ENCODE measurements at places on chromosomes 16 and 17. TPM values are rescaled to one million over a fixed set of nuclear protein-coding genes. Genes with fewer than 3 reads are reported as not detected.
A peak's percentile ranks its signal among the peaks of the same experiment; 100 is the strongest.

- DNase-seq, result no peak
Observed at GRCh38 chr17:77924757-77925336, 33.7 kb upstream of the TNRC6C start.

DNA sequence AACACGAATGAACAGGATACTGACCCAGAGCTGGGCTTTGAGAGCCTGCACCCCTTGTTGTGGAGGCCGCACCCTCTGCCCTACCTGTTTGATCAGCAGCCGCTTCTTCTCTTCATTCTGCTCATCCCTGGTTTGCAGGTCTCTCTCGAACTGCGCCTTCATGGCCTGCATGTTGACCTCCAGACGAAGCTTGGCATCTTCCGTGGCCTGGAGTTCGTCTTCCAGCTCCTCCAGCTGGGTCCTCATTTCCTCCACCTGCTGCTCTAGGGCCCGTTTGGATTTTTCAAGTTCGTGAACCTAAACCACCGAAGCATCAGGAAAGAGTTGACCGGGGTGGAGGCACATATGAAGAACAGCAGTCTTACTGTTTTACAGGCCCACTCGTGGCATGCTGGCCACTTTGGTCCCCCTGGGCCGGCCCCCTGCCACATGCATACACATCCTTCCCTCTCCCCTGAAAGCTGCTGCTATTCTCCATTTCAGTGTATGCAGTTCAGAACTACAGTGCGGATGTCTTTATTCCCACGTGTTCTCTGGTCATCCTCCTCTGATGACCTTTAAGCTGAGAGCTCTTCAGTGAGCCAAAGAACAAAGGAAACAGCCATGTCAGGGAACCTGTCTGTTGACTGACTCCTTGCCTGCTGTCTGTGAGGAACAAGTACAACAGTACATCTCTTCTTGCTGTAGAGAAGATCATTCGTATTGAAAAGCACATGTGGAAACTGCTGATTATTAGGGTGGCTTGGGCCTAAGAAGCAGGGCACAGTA is 54.8 kb downstream of the NDEL1 start:
- no peak for DNase-seq

- DNase-seq, result no peak
Observed at GRCh38 chr17:65896889-65897288, 295.0 kb downstream of the CEP112 start.

DNA sequence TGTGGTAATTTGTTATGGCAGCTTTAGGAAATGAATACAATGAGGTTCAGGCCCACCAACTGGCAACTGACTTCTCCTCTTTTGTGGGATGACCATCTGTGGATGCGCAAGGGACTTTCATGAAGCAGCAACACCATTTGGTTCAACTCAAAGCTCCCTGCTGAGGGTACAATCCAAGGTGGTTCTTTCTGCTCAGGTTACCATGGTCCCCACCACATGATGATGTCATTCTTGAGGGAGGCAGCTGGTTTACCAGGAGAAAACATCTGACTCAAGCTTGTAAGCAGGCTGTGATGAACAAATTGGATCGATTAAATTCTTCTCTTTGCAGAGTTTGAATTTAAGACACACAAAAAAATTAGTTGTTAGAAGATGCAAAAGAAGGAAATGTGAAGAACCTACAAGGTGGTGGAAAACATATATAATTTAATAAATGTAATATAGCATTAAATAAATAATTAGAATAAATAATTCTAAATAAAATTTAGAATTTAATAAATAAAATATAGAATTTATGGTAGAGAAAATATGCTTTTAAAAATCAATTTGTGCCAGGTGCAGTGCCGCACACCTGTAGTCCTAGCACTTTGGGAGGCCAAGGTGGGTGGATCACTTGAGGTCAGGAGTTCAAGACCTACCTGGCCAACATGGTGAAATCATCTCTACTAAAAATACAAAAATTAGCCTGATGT is 67.6 kb upstream of the ANKFN1 start:
- DNase-seq, result no peak

- no peak for DNase-seq
Observed at GRCh38 chr17:41026715-41027471, at the start of gene KRTAP1-5. TSS of gene KRTAP1-5 (minus strand) at chr17:41027208. CDS start at chr17:41027155, 53 bp downstream.

GRCh38 chr17:44602390-44602789 is 45.1 kb downstream of the FZD2 start:
- DNase-seq, result no peak

DNA sequence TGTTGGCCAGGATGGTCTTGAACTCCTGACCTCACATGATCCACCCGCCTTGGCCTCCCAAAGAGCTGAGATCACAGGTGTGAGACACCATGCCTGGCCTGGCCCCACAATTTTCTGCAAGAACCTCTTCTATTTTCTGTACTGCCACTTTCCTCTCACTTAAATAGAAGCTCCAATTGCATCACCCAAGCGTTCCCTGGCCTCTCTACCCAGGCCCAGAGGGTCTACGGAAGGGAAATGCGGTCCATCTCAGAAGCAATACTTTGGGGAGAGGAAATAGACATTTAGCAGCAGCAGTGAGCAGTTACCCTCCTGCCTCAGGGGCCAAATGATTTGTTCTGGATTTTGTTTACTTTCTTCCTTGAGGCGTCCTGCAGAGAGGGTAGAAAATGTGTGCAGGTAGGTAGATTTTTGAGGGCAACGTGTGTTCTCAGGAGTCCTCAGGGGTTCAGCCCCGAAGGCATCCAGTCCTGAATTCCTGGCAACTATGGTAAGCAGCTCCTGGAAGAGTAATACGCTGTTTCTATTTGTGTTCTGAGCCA is 11.0 kb downstream of the SLC6A4 start:
- no peak for DNase-seq

Gene AANAT
- total RNA-seq, result not detected

GRCh38 chr17:82212331-82213250 is at the start of gene CCDC57:
TSS of gene CCDC57 (minus strand) at chr17:82212842. CDS start at chr17:82201944, 10,898 bp downstream.
- peak; percentile 80 for DNase-seq

Gene TP53TG3B
- not detected for total RNA-seq

Gene KIF2B
- not detected for total RNA-seq

DNA sequence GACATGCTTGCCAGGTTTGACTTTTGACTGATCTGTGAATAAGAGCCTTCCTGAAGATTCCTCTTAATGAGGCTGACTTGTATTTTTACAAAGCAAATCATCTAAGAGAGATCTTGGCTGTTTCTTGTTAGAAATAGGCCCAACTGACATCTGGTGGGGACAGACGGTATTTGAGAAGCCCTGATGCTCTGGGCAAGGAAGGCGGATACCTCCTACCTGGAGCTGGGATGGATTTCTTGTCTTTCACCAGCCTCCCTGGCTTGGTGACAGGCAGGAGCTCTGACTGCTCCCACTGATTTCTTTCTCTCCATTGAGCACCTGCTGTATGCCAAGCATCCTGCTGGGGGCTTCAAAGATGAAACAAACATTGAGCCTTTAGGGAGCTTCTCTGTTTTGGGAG is 40.4 kb downstream of the AKAP1 start:
- DNase-seq, result no peak

Gene ACE
- 2.5 TPM for total RNA-seq

DNA sequence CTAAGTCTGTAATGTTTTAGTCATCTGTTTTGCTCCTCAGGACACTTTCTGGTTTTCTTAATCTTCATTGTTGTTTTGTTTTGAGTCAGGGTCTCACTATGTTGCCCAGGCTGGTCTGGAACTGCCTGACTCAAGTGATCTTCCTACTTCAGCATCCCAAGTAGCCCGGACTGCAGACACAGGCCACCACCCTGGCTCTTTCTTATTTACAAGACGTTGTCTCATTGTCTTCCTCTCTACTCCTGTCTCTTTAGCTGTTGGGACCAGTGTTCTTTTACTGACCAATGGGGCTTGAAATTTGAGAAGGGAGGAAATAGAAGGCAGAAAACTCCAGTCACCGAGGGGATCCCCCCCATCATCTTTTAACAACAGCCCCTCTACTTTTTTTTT is 1.2 kb downstream of the SCPEP1 start:
- DNase-seq, result no peak

DNA sequence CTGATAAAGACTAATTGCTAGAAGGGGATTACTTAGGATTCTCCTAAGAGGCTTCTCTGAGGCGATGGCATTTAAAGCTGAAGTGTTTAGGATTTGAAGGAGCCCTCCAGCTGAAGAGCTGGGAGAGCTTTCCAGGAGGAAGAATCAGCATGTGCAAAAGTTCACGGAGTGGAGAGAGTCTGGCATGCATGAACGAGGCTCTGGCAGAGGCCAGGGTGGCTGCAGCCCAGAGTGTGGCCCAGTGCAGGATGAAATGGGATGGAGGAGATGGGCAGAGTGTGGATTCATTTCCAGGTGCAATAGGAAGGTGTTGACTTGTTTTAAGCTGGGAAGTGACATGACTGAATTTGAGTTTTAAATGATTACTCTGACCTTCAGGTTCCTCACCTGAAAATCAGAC is 249.0 kb upstream of the CCL2 start:
- no peak for DNase-seq

DNA sequence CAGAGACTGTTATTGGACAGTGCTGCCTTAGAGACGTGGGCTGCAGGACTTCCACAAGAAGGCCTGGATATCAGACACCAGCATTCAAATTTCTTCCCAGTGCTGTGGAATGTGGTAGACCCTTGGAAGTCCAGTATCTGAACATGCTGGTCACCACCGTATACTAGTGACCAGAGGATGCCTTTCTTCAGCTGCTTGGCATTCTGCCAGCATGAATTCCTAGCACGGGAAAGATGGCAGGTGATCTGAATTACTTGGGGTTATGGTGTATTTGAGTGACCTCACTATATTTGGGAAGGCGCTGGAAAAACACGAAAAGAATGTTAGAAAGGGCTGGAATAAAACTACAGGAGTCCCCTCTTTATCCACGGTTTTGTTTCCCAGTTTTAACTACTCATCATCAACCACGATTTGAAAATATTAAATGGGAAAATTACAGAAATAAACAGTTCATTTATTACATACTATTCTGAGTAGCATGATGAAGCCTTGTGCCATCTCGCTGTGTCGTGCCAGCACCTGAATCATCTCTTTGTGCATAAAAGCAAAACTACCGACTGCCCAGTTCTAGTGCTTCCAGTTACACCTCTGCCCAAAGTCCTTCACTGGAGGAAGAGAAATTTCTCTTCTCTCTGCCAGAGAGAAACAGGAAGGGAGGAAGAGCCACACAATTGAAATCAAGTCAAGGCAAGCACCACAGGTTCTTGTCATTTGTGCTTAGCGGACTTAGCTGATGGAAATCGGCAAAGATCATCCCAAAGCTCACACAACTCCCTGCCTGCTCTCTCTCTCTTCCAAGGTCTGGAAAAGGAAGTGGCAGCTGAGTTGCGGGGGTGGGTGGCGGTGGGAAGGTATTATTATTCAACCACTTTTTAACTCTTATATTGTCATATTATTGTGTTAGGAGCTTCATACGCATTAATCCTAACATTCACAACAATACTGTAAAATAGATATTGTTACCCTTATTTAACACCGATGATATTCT is 1.4 kb upstream of the CHST4 start:
- no peak for DNase-seq

DNA sequence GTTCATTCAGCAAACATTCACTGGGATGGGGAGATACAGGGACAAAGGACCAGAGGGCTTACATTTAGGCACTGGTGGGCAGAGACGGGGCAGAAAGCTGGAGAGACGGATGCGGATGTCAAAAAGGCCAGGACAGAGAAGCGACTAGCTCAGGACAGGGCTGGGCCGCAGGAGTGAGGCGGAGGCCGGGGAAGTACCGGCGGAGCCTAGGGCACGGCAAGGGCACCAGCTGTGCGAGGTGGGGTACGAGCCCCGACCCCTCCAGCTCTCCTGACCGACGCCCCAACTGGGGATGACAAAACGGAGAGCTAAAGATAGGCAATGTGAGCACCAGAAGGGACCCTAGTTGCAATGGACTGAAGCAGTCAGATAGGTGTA is 3.9 kb upstream of the SGCA start:
- no peak for DNase-seq

GRCh38 chr16:1876468-1876867 is 4.5 kb upstream of the MEIOB start:
- no peak for DNase-seq

Gene TAT
- not detected for total RNA-seq

Gene PIRT
- not detected for total RNA-seq

DNA sequence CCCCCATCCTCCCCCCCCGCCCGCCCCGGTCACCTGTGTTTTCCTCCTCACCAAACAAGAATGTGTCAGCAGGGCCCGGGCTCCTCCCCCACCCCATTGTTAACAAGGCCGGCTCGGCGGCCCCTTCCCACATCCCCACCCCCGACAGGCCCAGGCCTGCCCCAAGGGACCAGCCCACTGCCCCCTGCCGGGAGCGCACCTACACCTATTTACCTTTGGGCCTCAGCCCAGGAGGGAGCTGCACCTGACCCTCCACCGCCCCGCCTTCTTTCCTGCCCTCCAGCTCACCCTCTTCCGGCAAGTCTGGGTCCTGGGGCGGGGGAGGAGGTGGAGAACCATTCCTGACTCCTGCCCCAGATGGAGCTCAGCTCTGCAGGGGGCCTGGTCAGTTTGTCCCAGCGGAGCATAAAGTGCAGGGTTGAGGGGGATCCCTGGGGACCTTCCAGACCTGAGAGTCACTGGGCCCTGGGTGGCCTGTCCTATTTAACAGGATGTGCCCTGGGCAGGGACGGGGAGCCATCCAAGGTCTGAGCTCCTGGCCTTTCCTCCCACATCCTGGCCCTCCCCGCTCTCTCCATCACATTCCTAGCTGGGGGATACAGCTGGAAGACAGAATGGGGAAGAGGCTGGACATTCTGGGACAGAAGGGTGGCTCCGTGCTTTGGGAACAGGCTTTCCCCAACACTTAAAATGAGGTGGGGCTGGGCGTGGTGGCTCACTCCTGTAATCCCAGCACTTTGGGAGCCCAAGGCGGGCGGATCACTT is 8.3 kb downstream of the FOXJ1 start:
- no peak for DNase-seq

Data from activated T-cell treated with anti-CD3 and anti-CD28 coated beads, Interleukin-2, amount 50 U/mL, for 72 hours (primary cell).